ENCODE measurements at places on chromosomes 6 and 20. TPM values are rescaled to one million over a fixed set of nuclear protein-coding genes. Genes with fewer than 3 reads are reported as not detected.

SYNE1 gene
- 19.5 TPM for total RNA-seq

HLA-DPB1 gene
- total RNA-seq, result not detected

PRRT1 gene
- 0.64 TPM for total RNA-seq

SNRPB gene
- total RNA-seq, result 844 TPM

SSR1 gene
- 243 TPM for total RNA-seq

CNKSR3 gene
- total RNA-seq, result 38.6 TPM
